ENCODE measurements at places on chromosomes 6 and 20. TPM values are rescaled to one million over a fixed set of nuclear protein-coding genes. Genes with fewer than 3 reads are reported as not detected.
A peak's percentile ranks its signal among the peaks of the same experiment; 100 is the strongest.

SLA2 gene
- total RNA-seq: 0.20 TPM

OTOR gene
- total RNA-seq: not detected

MICB gene
- 1.0 TPM for total RNA-seq

SLC22A3 gene
- total RNA-seq: 361 TPM

HMGCLL1 gene
- total RNA-seq: 10.8 TPM

NINL gene
- 14.1 TPM for total RNA-seq

GJA10 gene
- not detected for total RNA-seq

NKX2-2 gene
- total RNA-seq: not detected

C4B gene
- total RNA-seq: 420 TPM

HCRTR2 gene
- not detected for total RNA-seq

SPATA25 gene
- 18.3 TPM for total RNA-seq

SAMD3 gene
- total RNA-seq: 2.1 TPM

LY6G6D gene
- total RNA-seq: not detected

PNPLA1 gene
- 0.30 TPM for total RNA-seq

METTL24 gene
- 0.87 TPM for total RNA-seq

ZC2HC1B gene
- not detected for total RNA-seq

NFATC2 gene
- 6.0 TPM for total RNA-seq

LHFPL5 gene
- total RNA-seq: not detected

KCNK16 gene
- not detected for total RNA-seq

GRCh38 chr6:8100159-8100854 is 2.0 kb downstream of the EEF1E1 start:
- no peak for DNase-seq

- no peak for DNase-seq
Observed at GRCh38 chr20:56111961-56112730, 106.8 kb upstream of the CBLN4 start.

GRCh38 chr6:133973109-133973971 is 20.3 kb downstream of the TBPL1 start:
- no peak for DNase-seq

- DNase-seq: no peak
Observed at GRCh38 chr6:316753-317038, 24.4 kb downstream of the DUSP22 start.

GRCh38 chr6:154996016-154996590 is 988 bp downstream of the TIAM2 start:
- no peak for DNase-seq

- DNase-seq: no peak
Observed at GRCh38 chr6:145023116-145023726, 712.1 kb downstream of the EPM2A start.

- DNase-seq: no peak
Observed at GRCh38 chr6:166562726-166563125, 23.8 kb downstream of the RAMACL start.

- DNase-seq: no peak
Observed at GRCh38 chr6:63352069-63352543, 32.3 kb upstream of the LGSN start.

- no peak for DNase-seq
Observed at GRCh38 chr6:39681674-39682121, 43.5 kb downstream of the KIF6 start.

DNA sequence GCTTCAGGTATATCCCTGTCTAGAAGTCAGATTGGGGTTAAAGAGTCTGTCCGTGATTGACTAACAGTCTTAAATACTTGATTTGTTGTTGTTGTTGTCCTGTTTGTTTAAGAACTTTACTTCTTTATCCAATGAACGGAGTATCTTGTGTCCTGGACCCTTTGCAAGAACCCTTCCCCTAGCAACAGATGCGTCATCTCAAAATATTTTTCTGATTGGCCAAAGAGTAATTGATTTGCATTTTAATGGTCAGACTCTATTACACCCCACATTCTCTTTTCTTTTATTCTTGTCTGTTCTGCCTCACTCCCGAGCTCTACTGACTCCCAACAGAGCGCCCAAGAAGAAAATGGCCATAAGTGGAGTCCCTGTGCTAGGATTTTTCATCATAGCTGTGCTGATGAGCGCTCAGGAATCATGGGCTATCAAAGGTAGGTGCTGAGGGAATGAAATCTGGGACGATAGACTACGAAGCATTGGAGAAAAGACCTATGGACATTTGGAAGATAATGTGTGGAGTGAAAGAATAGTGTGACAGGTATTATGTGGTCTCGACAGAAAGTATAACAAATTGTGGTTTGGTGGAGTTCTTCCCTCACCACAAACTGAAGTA is at the start of gene HLA-DRA:
TSS of gene HLA-DRA (plus strand) at position 286 of the 613 bp plus-strand sequence. CDS start at position 350, 64 bp downstream.
- DNase-seq: peak; percentile 64

DNA sequence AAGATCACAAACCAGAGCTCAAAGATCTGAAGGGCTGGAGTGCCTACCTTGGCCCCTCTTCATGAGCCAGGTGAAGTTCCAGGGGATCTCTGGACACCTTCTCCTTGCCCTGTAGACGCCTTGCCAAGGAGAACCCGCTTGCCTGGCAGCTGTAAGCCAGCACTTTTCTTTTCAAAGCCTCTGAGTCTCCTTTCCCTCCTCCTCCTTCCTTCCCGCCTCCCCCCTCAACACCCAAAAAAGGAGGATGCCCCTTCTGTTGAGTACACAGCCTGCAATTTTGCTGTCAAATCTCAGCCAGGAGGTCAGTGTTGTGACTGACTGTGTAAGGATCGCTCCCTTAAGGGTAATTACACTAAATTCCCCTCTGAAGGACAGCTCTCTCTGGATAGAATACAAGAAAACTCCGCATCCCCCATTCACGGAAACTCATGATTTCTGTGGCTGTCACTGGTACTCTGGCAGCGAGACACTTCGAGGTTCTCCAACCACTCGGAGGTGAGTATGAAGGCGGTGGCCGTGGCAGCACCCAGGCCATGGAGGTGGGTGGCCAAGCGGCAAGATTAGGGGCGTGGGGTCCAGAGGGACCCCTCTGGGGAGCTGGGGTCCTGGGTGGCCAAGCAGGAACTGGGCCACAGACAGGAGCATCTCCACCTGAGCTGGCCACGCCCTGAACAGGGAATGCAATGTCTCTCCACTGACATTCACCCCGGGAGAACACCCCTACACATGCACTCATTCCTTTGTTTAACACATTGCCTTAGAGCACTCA is 23.2 kb upstream of the FOXP4 start:
- no peak for DNase-seq

DNA sequence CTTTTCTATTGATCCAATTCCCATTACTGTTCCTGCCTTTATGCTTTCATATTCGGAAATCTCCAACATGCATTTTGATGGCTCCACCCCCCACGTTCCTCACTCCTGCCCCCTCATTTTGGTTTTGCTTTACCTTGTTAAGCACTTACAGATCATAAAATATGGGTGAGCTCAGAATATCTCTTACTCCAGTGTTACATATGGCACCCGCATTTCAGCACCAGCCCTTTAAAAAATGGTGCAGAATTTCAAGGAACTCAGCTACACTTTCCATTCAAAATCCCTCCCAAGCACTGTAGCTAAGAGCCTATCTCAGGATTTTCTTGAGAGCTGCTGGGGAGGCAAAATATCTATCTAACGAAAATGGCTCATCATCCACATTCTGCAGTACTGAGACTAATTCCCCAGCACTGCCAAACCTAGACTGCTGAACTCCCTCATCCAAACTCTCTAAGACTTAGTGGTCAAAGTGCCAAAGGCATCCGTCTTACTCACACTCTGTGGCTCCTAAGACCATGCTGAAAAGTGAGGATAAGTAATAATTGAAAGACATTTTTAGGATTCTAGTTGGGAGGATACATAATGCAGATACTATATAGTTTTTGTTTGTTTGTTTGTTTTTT is 7.8 kb downstream of the SGK1 start:
- DNase-seq: no peak

GRCh38 chr6:125753218-125753936 is 3.9 kb downstream of the HEY2 start:
- no peak for DNase-seq

DNA sequence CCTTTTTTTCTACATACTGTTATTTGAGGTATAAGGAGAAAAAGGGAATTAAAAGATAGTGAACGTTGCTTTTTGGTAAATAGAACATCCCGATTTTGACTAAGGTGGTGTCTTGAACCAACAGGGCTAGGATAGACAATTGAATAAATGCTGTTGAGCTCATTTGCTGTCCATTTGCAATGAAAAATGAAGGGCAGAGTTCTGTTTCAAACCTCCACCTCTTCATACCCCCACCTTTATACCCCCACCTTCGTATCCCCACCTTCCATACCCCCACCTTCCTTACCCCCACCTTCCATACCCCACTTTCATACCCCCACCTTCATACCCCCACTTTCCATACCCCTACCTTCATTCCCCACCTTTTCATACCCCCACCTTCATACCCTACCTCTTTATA is 93.4 kb upstream of the NAA20 start:
- no peak for DNase-seq

- no peak for DNase-seq
Observed at GRCh38 chr6:105619971-105620741, 217.3 kb upstream of the PREP start.

GRCh38 chr6:116004841-116005815 is 55.6 kb downstream of the FRK start:
- DNase-seq: no peak

GRCh38 chr6:100506651-100507050 is 41.9 kb upstream of the SIM1 start:
- DNase-seq: no peak

- DNase-seq: no peak
Observed at GRCh38 chr6:121767211-121767610, 331.8 kb downstream of the GJA1 start.

DNA sequence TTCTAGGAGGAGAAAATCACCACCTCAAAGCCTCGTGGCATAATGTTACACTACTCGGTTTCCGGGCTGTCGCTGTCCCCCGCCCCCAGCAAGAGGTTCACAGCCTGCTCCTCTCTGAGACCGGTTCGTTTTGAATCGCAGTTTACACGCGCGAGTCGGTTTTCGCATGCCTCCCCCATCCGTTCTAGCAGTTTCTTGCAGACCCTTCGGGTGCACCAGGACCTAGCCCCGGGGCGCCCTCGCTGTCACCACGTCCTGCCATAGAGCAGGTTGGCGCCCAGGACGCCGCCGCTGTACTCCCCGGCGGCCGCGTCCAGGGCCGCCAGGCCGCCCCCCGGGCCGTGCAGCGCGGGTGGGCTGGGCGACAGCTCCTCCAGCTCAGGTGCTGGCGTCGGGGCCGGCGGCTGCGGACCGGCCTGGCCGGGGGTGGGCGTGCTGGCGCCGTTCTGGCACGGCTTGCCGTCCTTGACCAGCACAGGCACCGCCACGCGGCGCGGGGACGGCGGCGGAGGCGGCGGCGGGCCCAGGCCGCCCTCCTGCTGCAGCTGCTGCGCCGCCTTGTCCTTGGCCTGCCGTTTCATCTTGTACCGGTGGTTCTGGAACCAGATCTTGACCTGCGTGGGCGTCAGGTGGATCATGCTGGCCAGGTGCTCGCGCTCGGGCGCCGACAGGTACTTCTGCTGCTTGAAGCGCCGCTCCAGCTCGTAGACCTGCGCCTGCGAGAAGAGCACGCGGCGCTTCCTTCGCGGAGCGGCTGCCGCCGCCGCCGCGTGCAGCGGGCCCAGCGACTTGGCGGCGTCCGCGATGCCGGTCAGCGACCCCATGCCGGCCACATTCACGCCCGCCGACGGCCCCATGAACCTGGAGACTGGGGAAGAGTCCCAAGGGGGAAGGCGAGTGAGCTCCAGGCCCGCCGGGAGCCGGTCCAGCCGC is 1.4 kb downstream of the NKX2-4 start:
- no peak for DNase-seq

DNA sequence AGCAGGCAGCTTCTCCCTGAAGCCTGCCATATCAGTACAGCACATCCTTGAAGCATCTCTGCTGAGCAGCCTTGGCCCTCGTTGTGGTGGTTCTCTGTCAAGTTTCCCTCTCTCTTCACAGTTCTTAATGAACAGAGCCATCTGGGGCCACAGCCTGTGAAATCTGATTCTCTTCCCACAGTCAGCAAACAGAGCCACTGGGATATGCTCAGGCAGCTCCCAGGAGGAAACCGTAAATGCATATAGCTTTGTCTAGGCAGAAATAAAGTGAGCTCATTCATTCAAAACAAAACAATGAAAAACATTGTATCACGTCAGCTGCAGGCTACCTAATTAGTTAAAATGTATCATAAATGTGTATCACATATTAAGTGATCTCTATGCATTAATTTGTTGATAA is 80.3 kb downstream of the TBC1D7 start:
- no peak for DNase-seq

GRCh38 chr6:35492258-35492973 is 4.5 kb downstream of the TEAD3 start:
- DNase-seq: no peak

DNA sequence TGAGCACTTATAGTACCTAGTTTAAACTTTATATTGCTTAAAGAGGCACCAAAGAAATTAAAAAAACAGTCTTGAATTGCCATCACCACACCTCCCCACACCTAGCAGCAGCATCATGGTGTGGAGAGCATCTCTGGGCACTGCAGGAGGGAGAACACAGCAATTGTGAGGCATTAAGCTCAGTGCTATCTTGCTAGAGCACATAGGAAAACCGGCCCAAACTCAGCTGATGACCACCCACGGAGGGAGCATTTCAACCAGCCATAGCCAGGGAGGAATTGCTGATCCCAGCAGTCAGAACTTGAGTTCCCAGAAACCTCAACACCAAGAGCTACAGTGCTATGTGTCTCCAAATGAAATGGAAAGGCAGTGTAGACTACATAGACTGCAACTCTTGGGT is 19.5 kb upstream of the DEFB113 start:
- no peak for DNase-seq

- no peak for DNase-seq
Observed at GRCh38 chr6:134238006-134238405, 79.9 kb downstream of the SGK1 start.

DNA sequence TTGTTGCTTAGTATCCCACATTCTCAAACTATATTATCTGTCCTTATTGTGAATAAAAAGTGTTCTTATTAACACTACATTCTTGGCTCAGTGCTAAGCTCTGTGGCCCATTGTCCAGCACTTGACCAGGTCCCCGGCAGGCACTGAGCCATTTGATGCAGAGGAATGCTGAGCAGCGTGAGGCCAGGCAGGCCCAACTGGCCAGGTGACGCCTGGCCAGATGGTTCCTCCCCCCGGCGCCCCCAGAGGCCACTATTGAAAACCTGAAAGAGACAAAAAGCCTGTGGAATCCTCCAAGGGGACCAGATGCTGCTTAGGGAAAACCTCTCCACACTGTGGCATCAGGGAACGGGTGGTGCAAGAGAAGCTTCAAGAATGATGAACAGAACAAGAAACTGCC is 597.5 kb upstream of the JAG1 start:
- no peak for DNase-seq

DNA sequence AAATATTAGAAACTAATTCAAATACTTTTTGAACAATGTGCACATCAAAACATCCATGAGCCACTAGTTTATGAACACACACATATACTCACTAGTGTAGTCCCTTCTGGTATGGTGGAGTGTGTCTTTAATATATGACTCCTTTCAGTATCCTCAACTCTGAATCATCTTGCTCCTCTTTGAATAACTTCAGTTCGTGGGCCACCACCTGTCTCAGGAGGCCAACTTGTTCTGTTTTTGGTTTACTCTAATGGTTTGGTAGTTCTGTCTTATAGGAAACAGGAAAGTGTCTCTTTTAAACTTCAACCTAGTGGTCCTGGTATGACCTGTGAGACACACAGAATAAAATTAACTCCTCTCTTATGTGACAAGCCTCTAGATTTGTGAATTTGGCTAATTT is 55.6 kb downstream of the ZNF292 start:
- DNase-seq: no peak

- DNase-seq: no peak
Observed at GRCh38 chr6:99519446-99519845, 4.2 kb upstream of the USP45 start.
